SJCRH30 (cell line): ENCODE measurements at places on chromosomes 11 and 22. TPM values are rescaled to one million over a fixed set of nuclear protein-coding genes. Genes with fewer than 3 reads are reported as not detected.

POTEH gene
- not detected in 2 replicates for total RNA-seq

DNA sequence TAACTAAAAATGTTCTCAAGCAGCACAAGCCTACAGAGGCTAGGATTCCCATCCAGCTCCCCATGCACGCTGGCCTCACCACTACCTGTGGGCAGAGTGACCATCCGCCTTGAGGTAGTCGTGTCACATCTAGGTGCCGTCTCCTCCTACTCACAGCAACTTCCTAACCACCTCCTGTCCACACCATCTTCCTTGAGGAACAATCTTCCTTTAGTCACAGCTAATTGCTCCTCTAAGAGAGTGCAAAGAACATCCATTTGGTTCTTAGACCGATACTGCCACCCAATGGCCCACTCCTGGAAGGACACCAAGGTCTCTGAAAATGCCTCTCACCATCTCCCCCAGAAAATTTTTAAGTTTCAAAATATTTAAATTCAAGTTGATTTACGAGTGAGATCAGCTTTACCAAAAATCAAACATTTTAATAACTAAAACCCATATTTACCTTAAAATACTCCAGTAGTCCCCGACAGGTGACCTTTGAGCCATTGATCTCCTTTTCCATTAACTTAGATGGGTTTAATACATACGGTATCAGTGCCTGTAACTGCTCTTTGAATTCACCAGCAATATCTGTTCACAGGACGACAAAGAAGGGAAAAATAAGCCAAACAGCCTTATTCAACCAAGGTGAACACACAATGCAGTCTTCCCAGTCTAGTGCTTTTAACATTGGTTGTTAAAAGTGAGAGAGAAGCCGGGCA, 21.7 kb upstream of the PLAAT3 start:
- DNase-seq, result peak; percentile 43

TRIM6 gene
- not detected in 2 replicates for total RNA-seq

DNA sequence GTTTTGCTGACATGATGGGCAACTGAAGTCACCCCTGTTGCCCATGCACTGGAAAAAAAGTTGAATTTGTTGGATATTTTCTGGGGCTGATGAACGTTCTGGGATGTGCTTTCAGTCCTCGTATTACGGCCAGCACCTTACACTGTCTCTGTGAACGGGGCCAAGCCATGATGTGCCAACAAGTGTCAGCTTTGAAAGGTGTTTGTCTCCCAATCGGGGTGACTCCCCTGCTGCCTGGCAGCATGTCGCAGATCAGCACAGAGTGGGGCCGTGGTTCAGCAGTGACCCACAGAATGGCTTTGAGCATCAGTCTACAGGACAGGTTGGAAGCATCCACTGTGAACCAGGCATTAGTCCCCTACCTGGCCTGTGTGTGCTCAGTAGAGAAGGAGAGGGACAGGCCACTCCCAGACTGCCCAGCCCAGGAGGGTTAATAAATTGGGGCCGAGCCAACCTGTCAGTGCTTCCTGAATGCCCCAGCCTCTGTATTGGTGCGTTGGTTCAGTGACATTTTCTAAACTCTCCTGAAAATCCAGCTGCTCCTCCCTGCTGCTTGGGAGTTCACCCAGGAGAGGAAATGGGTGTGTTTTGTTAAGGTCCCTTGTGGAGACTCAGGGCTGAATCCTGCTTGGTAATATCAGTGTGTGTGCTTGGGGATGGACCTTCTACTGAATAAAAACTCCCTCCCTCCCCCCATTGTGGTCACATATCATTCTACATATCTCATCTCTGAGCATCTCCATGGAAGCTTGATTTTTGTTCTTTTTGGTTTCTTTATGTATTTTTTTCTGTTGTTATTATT, 50.7 kb upstream of the TTC12 start:
- no peak for DNase-seq

GRCh38 chr11:117840881-117841550, 16.5 kb upstream of the FXYD2 start:
- DNase-seq, result no peak

KCNK7 gene
- 0.28 TPM in 1 of 2 replicates, not detected in the other for total RNA-seq

DNA sequence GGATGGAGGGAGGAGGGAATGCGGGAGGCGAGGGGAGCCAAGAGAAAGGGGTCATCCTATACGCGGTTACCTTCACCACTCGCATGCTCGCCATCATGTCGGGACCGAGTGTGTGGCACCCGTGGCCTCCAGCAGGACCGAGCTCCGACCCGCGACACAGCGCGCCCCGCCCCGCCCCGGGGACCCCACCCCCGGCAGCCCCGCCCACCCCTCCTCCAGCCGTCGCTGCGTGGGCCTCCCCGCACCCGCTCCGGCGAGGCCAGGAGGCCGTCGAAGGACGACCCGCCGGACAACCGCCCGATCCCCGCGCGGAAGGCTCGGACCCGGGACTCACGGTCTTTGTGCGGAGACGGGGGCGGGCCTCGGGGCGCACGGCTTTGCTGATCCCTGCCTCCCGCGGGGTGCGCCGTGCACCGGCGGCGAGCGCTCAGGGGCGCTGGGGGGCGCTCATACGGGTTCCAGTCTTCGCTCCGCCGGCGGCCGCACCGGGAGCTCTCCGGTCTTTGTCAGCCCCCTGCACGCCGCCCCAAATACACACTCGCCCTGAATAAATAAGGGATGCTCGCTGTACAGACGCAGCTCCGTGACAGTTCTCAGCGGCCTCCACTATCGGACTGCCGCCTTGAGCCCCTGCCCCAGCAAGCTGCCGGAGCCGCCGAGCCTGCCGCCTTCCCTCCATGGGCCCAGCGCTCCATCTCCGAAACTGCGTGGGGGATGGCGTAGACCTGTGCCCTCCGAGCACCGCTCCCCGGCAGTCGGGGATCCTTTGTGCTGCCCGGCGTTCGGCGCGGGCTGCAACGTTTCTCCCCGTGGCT, at the start of gene UBE2L6:
Gene UBE2L6 (minus strand): TSS at position 158 of the 815 bp plus-strand sequence. CDS start 61 bp downstream, at position 97.
- peak; percentile 68 for DNase-seq

DNA sequence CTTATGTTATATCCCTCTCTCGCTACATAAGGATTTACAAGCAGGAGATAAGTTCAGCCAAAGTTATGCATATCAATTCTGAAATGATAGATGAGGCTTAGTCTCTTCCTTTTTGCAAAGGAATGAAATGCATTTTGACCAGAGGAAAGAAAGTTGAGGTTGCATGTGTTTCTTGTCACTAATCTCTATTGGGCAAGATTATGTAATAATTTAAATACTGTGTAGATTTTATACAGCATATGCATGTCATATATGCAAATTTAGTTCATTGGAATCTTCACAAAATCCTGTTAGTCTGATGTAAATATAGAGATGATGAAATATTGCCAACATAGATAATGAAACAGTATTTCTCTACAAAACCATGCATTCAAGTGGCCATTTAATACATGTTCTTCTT, 858.7 kb upstream of the RAG2 start:
- no peak for DNase-seq

GRCh38 chr11:7592711-7593110, 78.9 kb downstream of the PPFIBP2 start:
- no peak for DNase-seq

DNA sequence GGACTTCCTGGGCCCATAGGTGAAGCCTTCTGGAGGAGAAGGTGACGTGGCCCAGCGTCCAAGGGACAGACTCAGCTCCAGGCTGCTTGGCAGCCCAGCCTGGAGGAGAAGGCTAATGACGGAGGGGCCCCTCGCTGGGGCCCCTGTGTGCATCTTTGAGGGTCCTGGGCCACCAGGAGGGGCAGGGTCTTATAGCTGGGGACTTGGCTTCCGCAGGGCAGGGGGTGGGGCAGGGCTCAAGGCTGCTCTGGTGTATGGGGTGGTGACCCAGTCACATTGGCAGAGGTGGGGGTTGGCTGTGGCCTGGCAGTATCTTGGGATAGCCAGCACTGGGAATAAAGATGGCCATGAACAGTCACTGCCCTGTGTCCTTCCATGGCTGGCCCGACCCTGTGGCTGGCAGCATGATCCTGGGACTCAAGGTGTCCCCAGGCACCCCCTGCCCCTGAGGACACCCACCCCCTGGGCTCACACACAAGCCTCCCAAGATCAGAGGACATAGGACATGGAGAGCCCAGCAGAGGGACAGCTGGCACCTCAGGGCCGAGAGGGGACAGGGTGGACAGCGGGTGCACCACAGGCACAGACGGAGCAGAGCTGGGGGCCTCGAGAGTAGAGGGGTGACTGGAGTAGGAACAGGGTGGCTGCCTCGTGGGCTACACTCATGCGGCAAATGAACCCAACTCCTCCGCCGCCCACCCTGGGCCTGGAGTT, 10.1 kb downstream of the SIGIRR start:
- no peak for DNase-seq

UCP3 gene
- total RNA-seq, result 0.53 and 1.2 TPM in 2 replicates

DNA sequence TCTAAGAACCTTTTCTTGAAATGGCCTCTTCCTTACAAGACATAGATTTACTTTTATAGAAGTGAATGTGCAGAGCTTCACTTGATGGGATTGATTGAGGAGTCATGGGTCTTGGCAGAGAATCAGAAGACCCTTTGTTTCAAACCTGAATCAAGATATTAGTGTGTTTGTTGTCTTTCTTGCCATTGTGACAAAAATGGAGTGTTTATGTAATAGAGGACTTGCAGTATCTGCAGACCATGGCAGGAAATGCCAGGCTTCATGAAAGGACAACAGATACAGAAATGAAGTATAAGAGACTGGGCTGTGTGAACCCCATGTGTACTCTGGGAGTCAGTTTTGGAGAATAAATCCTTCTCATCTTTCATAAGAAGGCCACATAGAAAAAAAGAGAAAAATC, 72.9 kb upstream of the HORMAD2 start:
- no peak for DNase-seq

DNA sequence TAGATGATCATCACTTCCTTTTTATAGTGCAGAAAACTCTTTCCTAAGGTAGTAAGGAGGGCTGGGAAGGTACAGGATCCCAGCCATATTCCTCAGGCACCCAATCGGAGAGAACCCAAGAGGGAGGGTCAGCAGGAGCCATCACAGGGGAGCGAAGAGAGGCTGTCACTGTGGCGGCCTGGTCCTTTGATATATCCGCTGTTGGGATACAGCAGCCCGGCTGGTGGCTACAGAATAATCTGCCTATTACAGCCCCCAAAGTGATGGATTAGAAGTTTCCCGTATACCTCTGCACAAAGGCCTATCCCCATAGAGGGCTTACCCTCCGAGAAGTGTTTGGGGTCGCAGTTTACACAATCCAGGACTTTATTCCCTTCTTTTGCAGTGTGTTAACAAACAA, 48.5 kb downstream of the OR4D9 start:
- no peak for DNase-seq

DNA sequence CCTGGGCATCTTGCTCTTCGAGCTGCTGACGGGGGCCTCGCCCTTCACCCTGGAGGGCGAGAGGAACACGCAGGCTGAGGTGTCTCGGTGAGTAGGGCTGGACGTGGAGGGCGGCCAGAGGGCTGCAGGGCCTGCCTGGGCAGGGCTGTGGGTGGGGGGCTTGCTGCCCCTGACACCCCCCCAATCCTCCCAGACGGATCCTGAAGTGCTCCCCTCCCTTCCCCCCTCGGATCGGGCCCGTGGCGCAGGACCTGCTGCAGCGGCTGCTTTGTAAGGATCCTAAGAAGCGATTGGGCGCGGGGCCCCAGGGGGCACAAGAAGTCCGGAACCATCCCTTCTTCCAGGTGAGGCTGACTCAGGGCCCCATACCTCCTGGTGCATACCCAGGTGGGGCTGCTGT, 2.7 kb downstream of the RPS6KA4 start:
- DNase-seq, result no peak

- DNase-seq, result peak; percentile 76
Observed at GRCh38 chr22:22342697-22343580, 98.4 kb downstream of the VPREB1 start.

GRCh38 chr11:14255238-14255534, 103.8 kb downstream of the RRAS2 start:
- no peak for DNase-seq

DNA sequence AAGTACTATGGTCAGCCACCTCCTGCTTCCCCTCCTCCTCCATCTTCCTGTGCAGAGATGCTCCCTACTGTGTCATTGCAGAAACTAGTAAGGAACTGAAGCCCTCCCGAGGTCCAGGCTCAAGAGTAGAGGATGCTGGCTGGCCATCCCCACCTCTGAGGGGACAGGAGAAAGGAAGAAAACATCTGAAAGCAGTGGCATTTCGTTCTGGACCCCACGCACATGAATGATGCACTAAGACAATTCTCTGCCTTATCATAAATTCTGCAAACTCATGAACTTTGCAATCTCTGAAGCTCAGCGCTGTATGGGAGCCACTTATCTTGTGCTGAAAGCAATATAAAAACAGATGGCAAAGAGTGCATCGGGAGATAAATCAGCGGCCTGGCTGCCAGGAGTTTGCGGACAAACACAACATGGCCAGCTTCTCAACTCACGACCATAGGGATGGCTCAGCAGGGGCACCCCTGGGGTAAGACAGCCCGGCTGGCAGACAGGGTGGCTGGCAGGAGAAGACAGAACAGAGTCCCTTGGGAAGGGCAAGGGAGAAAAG, 306.4 kb downstream of the NXPE2 start:
- DNase-seq, result no peak

GRCh38 chr22:48742556-48743343, 1084.9 kb downstream of the BRD1 start:
- DNase-seq, result no peak

DNA sequence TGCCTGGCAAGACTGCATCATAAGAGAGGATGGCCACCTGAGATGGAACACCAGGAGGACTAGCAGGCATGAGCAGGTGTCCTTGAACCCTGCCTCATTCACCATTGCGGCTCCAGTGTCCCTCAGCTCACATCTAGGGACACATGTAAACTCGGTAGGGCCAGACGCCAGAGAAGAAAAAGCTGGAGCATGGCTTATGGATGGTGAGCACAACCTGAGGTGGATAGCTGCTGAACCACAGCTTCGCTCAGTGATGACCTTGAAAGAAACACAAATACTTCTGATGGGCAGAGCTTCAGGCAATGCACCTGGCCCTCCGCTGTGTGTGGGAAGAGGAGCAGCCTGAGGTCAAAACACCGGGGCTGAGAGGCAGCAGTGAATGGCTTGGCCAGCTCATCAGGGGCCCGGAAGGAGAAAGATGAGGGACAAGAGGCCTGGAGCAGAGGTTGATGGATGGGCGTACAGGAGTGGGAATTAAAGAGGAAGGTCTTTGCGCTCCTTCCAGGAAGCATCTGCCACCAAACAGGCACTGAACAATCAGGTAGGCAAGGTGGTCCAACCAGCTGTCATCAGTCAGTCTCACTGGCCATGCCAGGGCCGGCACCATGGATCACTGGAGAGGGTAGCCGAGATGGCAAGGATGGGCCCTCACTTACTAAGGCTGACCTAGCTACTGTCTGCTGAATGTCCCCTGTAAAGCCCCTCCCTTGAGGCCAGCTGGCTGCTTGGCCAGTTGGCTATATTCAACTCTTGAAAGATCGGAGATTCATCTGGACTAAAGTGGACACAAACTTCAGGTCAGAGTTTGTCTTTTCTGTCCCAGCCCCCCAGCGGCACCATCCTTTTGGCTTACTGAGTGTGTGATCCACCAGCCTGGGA, 89.7 kb downstream of the MYEOV start:
- peak; percentile 32 for DNase-seq

MS4A7 gene
- total RNA-seq, result not detected in 2 replicates

MRGPRX4 gene
- total RNA-seq, result not detected in 2 replicates

- no peak for DNase-seq
Observed at GRCh38 chr11:31529701-31530100, 20.1 kb downstream of the ELP4 start.
